ENCODE measurements at places on chromosomes 7 and 10.

- no peak for DNase-seq
Measured at GRCh38 chr7:151506901-151507382, 12.8 kb downstream of the RHEB start.

DNA sequence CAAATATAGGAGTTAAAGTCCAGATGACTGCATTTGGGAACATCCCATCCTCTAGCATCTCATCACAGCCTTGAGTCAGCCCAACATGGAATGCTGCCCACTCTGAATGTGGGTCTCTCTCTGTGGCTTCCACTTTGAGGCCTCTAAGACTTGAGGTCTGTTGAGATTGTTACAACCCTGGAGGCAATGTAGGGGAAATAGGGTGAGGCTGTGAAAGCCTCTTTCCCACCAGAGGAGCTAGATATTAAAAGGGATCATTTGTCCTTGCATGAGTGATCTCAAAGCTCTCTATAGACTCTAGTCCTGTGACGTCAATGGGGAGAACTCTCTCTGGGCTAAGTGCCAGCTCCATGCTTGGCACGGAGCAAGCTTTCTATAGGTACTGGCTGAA is 6.4 kb upstream of the GOLGA7B start:
- DNase-seq = no peak

DNA sequence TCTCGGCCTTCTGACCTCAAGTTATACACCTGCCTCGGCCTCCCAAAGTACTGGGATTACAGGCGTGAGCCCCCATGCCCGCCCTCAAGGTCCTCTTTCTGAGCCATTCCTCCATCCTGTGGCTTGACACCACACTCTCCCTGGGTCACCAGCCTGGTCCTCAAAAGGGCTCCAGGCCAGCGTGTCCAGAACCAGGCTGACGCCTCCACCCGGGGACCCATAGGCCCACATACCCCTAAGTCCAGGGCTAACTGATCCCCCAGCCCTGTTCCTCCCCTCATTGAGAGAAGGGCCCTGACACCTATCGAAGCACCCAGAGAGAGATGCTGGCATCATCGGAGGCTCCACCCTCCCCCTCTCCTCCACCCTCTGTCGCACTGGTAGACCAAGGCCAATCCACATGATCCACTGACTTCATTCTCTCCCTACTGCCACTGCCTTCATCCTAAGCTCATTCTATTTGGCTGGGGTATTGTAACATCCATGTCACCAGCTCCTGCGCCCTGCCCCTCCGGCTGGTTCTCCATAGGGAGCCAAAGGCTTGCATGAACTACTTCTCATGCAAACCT is 46.7 kb downstream of the TMEM270 start:
- DNase-seq = no peak

DNA sequence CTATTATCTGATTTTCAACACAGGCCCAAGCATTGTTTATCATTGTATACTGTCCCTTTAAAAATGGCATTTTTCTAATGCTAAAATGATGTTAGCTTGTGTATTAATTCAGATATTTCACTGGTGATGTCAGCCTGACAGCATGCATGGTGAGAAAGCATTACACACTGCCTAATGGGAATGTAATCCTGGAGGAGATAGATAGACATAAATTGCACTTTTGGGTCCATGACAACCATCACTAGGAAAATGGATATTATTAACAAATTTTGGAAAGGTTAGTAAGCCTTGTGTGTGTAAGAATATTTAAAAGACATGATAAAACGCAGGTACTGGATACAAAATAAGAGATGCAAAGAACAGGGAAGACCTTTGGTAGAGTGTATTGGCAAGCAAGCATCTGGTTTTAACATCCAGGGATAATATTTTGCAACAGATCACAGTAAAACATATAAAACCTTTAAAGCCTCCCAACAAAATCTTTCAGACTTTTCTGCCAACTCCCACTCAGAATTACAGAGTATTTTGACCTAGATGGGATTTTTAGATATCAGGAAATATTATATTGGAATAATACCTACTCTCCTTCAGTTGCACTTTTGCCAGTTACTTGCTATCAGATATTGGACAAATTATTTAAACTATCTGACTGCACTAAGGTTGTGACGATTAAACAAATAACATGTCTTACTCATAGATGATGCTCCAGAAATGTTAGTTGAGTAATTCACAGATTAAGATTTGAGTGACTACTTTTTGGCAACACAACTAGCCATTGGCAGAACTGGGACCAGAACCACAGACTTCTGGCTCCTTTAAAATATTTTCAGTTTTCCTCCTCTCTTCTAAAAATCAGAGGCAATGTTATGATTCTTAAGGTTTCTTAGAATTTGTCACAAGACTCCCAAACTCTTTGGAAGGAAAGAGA is 291.6 kb upstream of the SEMA3C start:
- DNase-seq = no peak

DNA sequence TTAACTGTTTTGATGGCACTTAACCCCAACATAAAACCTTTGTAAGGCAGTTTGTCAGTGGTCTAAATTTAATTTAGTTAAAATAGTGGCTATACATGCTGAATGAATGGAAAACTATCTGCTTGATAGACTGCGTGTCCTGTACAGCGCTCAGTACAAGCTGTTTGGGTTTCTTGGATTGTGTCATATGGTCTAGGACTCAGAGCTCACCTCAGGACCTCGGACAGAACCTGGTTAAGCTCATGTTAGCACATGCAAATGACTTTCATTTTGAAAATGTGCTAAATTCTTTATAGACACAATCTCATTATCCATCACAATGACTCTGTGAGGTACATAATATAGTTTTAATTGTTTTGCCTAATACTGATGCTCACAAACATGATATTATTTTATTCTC is 55.7 kb upstream of the RELN start:
- no peak for DNase-seq

- no peak for DNase-seq
Measured at GRCh38 chr7:26584326-26584725, 280.1 kb downstream of the SKAP2 start.

GRCh38 chr10:118342638-118343020 is 505 bp upstream of the FAM204A start:
- no peak for DNase-seq

DNA sequence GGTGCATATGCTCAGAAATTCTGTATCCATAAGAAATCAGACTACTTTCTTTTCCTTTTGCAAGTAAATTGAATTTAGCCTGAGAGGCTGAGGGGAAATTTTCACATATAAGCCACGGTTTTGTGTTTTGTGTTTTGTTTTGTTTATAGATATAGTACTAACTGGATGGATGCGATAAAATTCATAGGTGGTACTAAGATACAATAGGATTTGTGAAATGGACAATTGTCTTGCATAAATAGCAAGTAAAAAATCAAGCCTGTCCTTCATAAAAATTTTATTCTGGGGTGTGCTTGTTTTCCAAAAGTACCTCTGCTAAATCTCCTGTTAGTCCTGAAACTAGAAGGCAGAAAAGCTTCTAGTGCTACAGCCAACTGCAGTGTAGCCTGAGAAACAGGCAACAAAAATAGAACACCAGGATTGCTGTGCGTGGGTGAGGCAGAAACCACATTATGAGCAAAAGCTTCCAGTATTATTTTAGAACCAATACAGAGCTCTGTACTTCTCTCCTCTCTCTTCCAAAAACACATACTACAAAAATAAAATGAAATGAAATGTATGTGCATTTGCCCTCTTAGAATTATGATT is 634 bp upstream of the HDAC9 start:
- no peak for DNase-seq

DNA sequence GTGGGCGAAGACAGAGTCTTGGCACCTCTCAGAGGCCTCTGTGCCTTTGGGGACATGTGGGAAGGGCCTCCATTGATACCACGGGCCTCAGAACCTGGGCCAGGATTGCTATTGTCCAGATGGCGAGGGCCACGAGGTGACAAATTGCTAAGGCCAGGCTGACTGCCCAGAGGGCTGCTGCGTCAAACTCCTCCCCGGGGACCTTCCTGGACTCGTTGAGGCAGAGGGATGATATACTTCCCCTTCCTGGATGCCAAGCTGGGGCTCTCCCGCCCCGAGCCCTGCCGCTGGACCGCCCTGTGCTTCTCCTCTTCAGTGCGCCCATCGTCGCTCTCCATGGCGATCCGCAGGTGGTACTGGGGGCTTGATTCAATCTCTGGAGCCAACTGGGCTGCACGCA is 58.9 kb downstream of the LRRC72 start:
- DNase-seq = no peak

DNA sequence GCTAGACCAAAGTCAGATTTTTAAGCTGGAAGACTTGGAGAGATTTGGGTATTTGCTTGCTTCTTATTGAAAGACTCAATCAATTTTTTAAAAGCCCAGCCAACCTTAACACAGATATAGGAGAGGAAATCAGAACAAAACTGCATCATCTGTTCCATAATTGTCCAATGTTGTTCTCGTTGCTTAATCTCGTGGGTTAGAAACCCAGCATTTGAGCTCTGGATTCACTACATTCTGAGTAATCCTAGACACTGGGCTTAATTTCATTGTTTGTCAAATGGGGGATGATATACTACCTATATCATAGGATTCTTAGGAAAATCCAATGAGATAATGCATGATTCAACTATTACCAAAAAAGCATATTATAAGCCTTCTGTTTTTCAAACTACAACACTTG is 48.9 kb downstream of the CALD1 start:
- no peak for DNase-seq

DNA sequence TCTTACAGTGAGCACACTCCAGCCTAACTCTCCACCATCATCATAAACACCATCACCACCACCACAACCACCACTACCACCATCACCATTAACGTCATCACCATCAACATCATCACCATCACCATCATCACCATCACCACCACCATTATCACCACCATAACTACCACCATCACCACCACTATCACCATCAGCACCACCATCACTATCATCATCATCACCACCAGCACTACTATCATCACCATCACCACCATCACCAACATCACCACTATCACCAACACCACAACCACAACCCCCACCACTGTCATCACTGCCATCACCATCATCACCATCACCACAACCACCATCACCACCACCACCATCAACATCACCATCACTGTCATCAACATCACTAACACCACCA is 279.0 kb upstream of the TCERG1L start:
- no peak for DNase-seq

- DNase-seq = no peak
Measured at GRCh38 chr10:70921285-70921684, 32.9 kb upstream of the PCBD1 start.

- no peak for DNase-seq
Measured at GRCh38 chr10:31058795-31059703, 27.4 kb upstream of the ZNF438 start.

DNA sequence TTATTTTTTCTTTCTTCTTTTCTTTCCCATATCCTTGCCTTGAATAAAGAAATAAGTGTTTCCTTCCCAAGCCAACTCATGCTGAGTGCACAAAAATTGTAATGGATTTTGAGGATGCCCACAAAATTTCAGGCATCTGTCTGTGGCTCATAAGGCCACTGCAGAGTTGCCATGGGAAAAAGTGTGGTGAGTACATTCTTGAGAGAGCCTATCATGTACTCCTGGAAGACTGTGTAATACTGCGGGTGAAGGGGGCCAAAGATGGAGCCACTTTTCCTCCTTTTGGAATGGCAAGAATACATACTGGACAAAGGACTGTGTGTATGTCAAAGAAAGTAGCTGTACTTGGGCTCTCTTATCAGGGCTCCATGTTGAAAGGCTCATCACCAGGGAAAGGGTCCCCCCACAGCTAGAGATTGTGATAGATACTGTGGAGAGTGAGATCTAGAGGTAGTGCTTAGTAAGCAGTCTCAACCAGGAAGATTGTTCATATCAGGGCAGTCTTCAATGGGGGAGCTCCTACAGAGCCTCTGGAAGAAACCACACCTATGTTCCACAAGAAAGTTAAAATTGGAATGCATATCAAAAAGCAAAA is 341.6 kb upstream of the KCND2 start:
- DNase-seq = no peak

GRCh38 chr7:125122173-125122572 is 192.5 kb upstream of the POT1 start:
- no peak for DNase-seq

GRCh38 chr10:44352316-44353127 is 32.4 kb downstream of the CXCL12 start:
- no peak for DNase-seq

DNA sequence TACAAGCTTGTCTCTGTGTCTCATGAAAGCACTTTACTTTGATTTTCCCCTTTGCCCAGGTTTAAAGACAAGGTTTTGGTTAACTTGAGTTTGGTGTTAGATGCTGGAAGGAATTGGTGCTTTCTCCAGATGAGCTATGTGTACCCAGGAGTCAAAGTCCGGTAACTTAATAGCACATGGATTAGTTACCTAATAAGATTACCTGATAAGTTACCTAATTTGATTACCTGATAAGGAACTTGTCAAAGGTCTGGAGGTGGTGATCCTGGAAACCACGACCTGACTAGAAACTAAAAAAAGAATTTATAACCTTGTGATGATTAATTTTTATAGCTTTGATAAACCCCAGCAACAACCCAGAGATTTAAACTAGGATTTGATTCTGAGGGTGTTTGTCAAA is 269.9 kb upstream of the CACNA2D1 start:
- DNase-seq = no peak

- DNase-seq = no peak
Measured at GRCh38 chr10:29522918-29523317, 111.9 kb downstream of the SVIL start.

- DNase-seq = no peak
Measured at GRCh38 chr10:113125612-113126011, 175.6 kb downstream of the TCF7L2 start.

DNA sequence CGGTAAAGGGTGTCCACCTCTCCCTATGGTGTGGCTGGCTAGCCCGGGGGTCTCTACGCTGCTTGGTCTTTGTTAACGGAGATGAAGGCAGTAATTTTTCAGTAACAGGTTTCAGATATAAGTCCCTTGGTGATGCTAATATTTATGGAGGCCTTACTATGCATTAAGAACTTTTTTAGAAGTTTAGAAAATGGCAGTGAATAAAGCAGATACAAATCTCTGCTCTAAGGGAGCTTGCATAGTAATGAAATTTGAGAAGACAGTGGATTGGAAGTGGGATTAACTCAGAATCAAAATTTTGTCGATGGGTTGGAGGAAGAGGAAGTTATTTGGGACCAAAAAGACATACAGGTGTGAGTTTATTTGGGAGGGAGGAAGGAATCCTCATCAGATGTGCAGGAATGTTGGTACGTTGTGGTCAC is 445 bp downstream of the SSBP1 start:
- no peak for DNase-seq

DNA sequence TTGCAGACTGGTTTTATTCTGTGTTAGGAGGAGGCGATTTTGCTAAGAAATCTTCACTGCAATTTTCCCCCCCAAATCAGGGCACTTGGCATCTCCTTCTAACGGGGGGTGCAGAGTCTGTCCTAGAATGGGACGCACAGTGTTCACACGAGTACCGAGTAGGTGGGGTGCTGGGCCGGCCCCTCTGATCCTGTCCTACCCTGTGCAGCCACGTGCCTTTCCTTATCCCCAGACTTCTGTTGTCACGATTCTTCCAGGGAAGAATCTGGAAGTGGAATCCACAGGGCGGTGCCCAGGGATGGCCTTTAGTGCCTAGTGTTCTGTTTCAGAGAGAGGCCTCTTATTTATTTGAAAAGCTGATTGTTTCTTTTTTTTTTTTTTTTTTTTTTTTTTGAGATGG is 16.4 kb downstream of the CUX1 start:
- no peak for DNase-seq

- no peak for DNase-seq
Measured at GRCh38 chr7:70668606-70669358, 463.2 kb upstream of the GALNT17 start.
